Activated naive CD8-positive, alpha-beta T cell treated with anti-CD3 and anti-CD28 coated beads, Interleukin-2, amount 10 ng/mL, durations not matched to agents 7 days and 5 days (primary cell): ENCODE measurements at places on chromosomes 7 and 10. TPM values are rescaled to one million over a fixed set of nuclear protein-coding genes. Genes with fewer than 3 reads are reported as not detected.

DNA sequence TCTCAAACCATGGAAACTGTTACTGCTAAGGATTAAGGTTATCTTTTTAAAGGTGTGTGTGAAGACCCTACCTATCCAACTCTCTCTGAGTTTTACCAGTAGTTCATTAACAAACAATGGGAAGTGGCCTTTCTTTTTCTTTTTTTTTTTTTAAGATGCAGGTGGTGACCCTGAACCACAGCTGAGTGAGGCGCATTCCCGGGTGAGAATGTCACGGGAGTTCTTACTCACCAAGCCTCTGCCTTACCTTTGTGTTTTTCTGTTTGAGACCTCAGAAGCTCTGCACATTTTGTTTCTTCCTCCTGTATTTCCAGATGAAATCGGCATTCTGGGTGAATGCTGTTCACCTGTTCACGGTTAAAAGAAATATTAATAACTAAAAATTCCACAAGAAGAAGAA, 2.5 kb downstream of the VIPR2 start:
- peaks cover 2% of the 10 kb centered on the region for H3K4me1 ChIP-seq
- DNase-seq, result no peak
- no peak overlapping the region for H3K4me3 ChIP-seq
- peaks cover 34% of the 10 kb centered on the region for H3K27me3 ChIP-seq
- no peaks in the 10 kb centered on the region for H3K36me3 ChIP-seq

DNA sequence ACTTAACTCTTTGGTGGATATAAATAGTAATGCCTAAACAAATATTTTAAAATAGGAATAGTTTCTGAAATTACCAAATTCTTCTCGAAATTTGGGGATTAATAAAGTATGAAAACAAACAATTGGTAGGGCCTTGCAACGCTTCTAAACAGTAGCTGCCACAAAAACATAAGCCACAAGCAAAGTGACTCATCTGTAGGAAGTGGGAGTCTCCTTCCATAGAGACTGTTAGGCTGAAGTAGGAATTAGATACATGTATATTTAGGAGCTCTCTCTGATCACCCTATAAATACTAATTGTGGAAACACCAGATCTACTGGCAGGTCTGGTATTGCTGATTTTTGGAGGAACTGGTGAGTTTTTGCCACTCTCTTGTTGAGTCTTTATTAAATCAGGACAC, 5.7 kb upstream of the LMOD2 start:
- no peak for DNase-seq
- no peaks in the 10 kb centered on the region for H3K36me3 ChIP-seq
- no peak overlapping the region for H3K27ac ChIP-seq
- no peaks in the 10 kb centered on the region for H3K4me1 ChIP-seq
- H3K27me3 ChIP-seq, result peaks cover 9% of the 10 kb centered on the region

- H3K27ac ChIP-seq, result no peak overlapping the region
- DNase-seq, result no peak
- peaks cover 38% of the 10 kb centered on the region for H3K36me3 ChIP-seq
- H3K27me3 ChIP-seq, result no peaks in the 10 kb centered on the region
- H3K4me1 ChIP-seq, result peaks cover 3% of the 10 kb centered on the region
- H3K4me3 ChIP-seq, result no peak overlapping the region
Observed at GRCh38 chr7:99665312-99666012, 14.3 kb downstream of the CYP3A5 start.

DNA sequence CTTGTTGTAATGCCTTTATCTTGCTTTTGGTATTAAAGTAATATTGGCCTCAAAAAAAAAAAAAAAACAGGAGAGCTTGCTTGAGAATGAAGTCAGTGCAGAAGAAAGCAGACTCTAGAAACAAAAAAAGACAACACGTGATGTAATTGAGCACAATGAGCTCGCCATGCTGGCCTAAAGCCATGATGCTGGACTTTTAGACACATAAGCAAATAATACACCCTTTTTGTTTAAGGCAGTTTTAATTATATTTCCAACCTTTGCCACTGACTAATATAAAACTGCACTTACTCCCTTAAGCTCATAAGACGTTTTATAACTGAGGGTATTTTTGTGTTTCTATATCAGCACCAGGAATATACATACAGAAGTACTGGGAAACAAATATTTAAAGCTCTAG, 798.3 kb downstream of the KCNMA1 start:
- H3K4me3 ChIP-seq, result no peak overlapping the region
- H3K27me3 ChIP-seq, result no peaks in the 10 kb centered on the region
- DNase-seq, result no peak
- H3K36me3 ChIP-seq, result no peaks in the 10 kb centered on the region
- no peak overlapping the region for H3K27ac ChIP-seq
- no peaks in the 10 kb centered on the region for H3K4me1 ChIP-seq

- no peak for DNase-seq
- no peak overlapping the region for H3K4me3 ChIP-seq
- H3K27ac ChIP-seq, result no peak overlapping the region
- no peaks in the 10 kb centered on the region for H3K36me3 ChIP-seq
- H3K4me1 ChIP-seq, result no peaks in the 10 kb centered on the region
Observed at GRCh38 chr10:106534441-106534840, 630.1 kb downstream of the SORCS1 start.

CELF2 gene
- total RNA-seq, result 168 TPM

ZNF33A gene
- 42.7 TPM for total RNA-seq

DNA sequence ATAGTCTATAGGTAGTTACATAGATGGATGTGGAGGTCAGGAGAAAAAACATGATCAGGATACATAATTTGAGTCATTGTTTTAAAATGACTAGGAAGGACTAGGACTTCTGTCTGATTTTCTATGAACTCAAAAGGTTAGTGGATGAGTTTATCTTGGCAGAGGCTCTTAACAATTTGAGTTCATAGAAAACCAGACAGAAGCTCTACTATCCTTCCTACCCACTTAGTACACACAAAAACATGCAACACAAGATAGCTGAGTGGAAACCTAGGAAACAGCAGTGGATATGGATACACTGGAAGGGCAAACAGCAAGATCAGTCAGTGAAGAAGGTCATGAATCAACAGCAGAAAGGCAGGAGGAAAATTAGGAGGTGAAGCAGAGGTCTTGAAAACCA, 84.6 kb downstream of the VPS50 start:
- no peak overlapping the region for H3K4me3 ChIP-seq
- no peak for DNase-seq
- H3K27me3 ChIP-seq, result no peaks in the 10 kb centered on the region
- H3K36me3 ChIP-seq, result peaks cover 14% of the 10 kb centered on the region
- no peak overlapping the region for H3K27ac ChIP-seq
- H3K4me1 ChIP-seq, result no peaks in the 10 kb centered on the region

DNA sequence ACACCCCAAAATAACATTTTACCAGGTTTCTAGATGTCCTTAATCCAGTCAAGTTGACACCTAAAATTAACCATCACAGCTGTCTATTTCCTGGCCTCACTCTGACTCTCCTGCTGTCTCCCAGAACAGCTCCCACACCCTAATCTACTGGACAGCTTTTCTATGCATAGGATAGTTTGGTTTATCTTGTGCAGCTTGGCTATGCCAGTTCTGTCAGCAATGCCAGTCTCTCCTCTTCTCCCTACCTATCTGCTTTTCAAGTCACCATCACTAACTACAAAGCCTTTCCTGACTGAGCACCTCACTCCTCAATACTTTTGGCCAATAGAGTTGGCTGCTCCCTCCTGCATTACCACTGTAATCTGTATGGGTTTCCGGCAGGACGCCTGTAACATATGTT, 5.0 kb downstream of the NCOA4 start:
- no peak for DNase-seq
- no peak overlapping the region for H3K27ac ChIP-seq
- H3K36me3 ChIP-seq, result peaks cover 9% of the 10 kb centered on the region
- H3K4me3 ChIP-seq, result no peak overlapping the region
- H3K27me3 ChIP-seq, result no peaks in the 10 kb centered on the region

GRCh38 chr10:13728898-13729535, 142.3 kb downstream of the PRPF18 start:
- no peaks in the 10 kb centered on the region for H3K36me3 ChIP-seq
- no peak for DNase-seq
- no peak overlapping the region for H3K27ac ChIP-seq
- no peaks in the 10 kb centered on the region for H3K4me1 ChIP-seq
- H3K4me3 ChIP-seq, result no peak overlapping the region

TMEM229A gene
- not detected for total RNA-seq

GPC2 gene
- total RNA-seq, result 12.6 TPM

DNA sequence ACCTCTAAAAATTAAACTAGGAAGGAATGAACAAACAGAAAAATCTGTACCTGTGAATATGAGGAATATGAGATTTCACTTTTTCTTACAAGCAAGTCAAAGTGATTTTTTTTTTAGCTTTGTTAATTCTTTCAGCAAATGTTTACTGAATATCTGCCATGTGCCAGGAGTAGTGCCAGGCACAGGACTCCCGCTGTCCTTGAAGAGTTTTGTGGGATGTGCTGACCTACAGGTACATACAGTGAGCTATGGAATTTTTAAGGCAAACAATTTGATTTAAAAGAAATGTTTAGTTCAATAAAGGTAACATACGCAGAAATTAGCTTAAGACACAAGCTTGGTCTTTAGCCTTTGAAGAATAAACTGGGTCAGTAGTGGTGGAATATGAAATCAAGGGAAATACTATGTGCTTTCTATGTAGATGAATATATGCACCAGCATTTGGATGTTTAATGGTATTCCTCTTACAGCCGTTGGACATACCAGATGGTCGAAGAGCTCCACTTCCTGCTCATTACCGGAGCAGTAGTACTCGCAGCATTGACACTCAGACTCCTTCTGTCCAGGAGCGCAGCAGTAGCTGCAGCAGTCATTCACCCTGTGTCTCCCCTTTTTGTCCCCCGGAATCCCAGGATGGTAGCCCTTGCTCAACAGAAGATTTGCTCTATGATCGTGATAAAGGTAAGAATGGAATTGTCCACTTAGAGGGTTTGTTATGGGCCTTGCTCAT, 102.0 kb downstream of the GLCCI1 start:
- H3K36me3 ChIP-seq, result peaks cover 29% of the 10 kb centered on the region
- no peak for DNase-seq
- H3K4me3 ChIP-seq, result no peak overlapping the region
- no peaks in the 10 kb centered on the region for H3K27me3 ChIP-seq

GRCh38 chr7:90910136-90910535, 314.0 kb downstream of the CDK14 start:
- H3K4me3 ChIP-seq, result no peak overlapping the region
- no peak overlapping the region for H3K27ac ChIP-seq
- no peaks in the 10 kb centered on the region for H3K36me3 ChIP-seq
- no peaks in the 10 kb centered on the region for H3K4me1 ChIP-seq
- DNase-seq, result no peak
- H3K27me3 ChIP-seq, result peaks cover 2% of the 10 kb centered on the region

PON3 gene
- total RNA-seq, result not detected

DNA sequence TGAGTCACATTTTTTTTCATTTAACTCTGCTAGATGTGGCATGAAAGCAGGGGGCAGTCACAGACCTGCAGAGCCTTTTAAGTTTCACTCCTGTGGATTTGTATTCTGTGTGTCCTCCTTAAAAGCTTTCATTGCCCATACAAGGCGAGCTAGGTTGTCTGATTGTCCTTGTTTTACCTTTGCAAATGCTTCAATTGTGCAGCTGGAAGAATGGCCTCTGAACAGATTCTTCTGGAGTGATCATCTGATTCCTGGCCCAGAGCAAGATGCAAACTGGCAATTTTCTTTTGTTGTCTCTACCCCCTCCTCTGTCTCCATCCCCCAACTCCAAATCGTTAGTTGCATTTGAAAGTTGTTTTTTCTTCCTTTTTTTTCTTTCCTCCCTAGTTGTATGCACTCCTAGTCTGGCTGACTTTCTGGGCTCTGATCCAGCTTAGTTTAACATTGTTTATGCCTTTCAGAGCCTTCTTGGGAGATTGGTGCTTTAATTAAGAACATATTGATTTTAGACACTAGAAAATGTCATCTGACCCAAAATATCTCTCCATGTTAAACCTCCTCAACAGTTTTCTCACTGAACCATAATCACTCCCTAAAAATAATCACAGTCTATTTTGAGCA, 150.2 kb downstream of the REEP3 start:
- no peaks in the 10 kb centered on the region for H3K4me1 ChIP-seq
- no peaks in the 10 kb centered on the region for H3K36me3 ChIP-seq
- no peak overlapping the region for H3K27ac ChIP-seq
- DNase-seq, result no peak
- peaks cover 16% of the 10 kb centered on the region for H3K27me3 ChIP-seq

DNA sequence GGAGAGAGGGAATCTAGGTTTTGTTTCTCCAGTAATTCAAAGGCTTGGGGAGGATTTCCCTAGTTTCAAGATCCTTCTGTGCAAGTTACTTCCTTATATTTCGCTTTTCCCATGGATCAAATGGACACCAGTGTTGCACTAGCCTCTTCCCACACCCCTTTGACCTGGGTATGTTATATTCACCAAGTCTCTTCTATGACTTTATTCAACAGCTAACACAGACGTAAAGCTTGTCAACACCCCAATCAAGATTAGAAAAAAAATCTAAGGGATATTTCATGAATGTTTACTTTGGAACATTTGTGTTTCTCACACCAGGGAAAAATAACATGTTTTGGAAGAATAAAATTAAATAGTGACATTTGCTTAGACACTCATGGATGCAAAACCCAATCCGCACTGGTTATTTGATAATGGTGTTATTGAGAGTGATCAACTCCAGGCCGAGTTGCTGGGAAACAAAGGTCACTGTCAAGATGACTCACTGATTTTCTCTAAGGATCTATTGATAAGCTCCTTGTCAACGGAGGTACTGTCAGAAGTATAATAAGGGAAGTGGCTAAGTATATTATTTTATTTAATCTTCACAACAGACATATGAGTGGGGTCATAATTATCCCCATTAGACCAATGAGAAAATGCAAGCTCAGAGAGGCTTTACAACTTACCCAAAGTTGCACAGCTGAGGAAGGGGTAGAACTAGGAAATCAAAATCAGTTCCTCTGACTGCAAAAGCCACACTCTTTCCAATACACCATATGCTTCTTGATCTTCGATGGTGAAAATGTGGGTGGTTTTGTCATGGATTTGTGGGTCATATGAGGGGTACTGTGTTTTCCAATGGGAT, 52.2 kb downstream of the CREB3L2 start:
- peaks cover 5% of the 10 kb centered on the region for H3K36me3 ChIP-seq
- H3K27ac ChIP-seq, result no peak overlapping the region
- peaks cover 4% of the 10 kb centered on the region for H3K4me1 ChIP-seq
- H3K27me3 ChIP-seq, result no peaks in the 10 kb centered on the region

NKX2-3 gene
- not detected for total RNA-seq

HOXA3 gene
- total RNA-seq, result not detected

- no peak overlapping the region for H3K4me3 ChIP-seq
- H3K36me3 ChIP-seq, result no peaks in the 10 kb centered on the region
- H3K4me1 ChIP-seq, result peaks cover 3% of the 10 kb centered on the region
- peaks cover 5% of the 10 kb centered on the region for H3K27me3 ChIP-seq
Observed at GRCh38 chr10:33032654-33033151, 74.7 kb upstream of the ITGB1 start.
